ENCODE measurements at places on chromosomes 7 and 10. TPM values are rescaled to one million over a fixed set of nuclear protein-coding genes. Genes with fewer than 3 reads are reported as not detected.

SCIN gene
- 3.2 TPM for total RNA-seq

GRCh38 chr7:90596671-90597562, 796 bp downstream of the CDK14 start:
- no peak for DNase-seq

DNA sequence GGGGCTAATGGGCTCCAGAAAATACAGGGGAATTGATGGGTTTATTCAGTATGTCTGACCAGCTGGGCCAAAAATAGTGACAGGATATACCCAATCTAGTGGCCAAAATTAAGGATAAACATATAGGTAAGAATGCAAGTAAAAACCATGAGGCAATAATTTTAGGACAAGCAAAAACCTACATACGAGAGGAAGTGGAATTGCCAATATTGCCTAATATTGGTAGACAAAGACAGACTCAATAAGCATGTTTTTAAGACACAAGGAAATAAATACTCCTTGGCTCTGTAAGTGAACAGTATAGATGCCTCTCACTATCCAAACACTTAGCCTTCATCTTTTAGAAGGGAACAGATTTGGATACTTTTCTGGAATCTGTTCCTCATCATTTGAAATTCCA, 51.0 kb downstream of the ATXN7L1 start:
- DNase-seq, result no peak

PTPN20 gene
- not detected for total RNA-seq

TAS2R3 gene
- total RNA-seq, result 26.6 TPM

INA gene
- not detected for total RNA-seq

NODAL gene
- total RNA-seq, result not detected

- no peak for DNase-seq
Measured at GRCh38 chr10:91576096-91576545, 56.8 kb downstream of the PPP1R3C start.

GRCh38 chr10:16011548-16011947, 151.2 kb upstream of the MINDY3 start:
- no peak for DNase-seq

CCDC146 gene
- 12.8 TPM for total RNA-seq

DNA sequence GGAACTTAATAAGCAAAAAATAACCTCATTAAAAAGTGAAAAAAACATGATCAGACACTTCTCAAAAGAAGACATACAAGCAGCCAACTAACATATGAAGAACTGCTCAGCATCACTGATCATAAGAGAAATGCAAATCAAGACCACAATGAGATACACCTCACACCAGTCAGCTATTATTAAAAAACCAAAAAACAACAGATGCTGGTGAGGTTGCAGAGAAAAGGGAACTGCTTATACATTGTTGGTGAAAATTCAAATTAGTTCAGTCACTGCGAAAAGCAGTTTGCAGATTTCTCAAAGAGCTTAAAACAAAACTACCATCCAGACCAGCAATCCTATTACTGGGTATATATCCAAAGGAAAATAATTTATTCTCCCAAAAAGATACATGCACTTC, 513.3 kb downstream of the MDFIC start:
- DNase-seq, result no peak

DNA sequence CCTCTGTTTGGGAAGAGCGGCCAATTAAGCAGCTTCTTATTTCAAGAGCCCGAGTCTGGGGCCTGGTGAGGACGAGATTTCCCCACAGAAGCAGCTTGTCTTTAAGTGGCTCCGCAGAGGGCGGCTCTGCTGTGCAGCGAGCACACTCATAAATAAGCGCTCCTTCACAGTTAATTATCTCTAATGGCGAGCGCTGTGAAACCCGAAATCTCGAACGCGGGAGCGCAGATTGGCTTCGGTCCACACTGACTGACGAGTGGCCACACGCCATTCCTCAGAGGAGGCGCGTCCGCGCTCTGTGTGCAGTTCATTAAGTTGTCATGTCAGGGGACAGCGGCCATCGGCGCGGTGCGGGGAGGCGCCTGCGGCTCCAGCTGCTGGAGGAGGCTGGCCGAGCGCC, 560.9 kb downstream of the DNAJB6 start:
- DNase-seq, result no peak

TRIP6 gene
- total RNA-seq, result 49.4 TPM

GRCh38 chr10:34522546-34522945, 292.6 kb downstream of the PARD3 start:
- no peak for DNase-seq

GRCh38 chr7:121163699-121164098, 165.1 kb upstream of the WNT16 start:
- DNase-seq, result no peak

- DNase-seq, result no peak
Measured at GRCh38 chr7:90645784-90646183, 49.7 kb downstream of the CDK14 start.

Measured in uterus (tissue), 4 donors.